Natural killer cell (primary cell): ENCODE measurements at places on chromosomes 7 and 10.

DNA sequence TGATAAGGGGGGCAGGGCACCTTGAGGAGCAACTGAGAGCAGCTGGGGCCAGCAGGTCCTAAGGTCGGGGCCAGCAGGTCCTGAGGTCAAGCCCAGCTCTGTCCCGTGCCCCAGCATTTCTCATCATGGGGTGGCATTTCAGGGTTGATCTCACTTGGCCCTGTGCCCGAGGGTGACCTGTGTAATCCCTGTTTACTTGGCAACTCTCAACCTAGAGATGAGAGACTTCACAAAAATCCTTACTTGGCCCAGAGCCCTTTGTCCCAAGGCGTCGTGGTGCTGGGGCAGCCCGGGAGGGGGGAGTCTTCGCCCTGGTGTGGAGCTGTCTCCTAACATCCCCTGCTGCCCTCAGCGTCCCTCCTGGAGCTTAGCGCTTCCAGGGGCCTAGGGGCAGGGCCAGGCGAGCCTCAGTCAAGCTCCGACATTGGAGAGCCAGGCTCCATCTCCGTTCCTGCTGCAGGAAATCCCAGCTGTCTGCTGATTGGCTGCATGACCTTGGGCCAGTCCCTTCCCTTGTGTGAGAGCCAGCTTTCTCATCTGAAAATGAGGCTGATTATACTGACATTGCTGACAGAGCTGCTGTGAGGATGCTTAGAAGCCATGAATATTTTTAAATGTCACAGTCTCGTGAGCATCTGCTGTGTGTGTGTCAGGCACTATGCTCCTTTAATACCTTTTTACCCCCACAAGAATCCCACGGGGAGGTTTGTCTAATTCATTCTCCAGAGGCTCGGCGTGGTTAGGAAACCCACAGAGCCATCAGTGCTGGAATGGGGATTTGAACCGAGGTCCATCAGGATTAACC is 94.3 kb downstream of the ZMIZ1 start:
- H3K27me3 ChIP-seq, result no peaks in the 10 kb centered on the region
- no peaks in the 10 kb centered on the region for H3K4me1 ChIP-seq
- H3K36me3 ChIP-seq, result peaks cover 2% of the 10 kb centered on the region
- H3K4me3 ChIP-seq, result no peak overlapping the region
- DNase-seq, result no peak

DNA sequence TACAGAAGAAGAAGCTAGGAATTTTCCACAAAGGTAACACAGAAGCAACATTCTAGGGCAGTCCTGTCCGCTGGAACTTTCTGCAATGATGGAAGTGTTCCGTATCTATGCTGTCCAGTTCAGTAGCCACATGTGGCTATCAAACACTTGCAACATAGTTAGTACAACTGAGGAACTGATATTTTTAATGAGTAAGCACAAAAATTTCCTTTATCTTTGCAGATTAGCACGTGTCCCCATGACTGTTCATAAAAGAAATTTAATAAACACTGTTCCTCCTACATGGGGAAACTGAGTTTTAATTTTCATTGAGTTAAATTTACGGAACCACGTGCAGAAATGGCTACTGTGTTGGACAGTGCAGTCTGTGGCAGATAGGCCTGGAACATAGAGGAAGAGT is 336.4 kb upstream of the KMT2E start:
- DNase-seq, result no peak
- no peaks in the 10 kb centered on the region for H3K4me1 ChIP-seq
- H3K4me3 ChIP-seq, result no peak overlapping the region
- no peak overlapping the region for H3K27ac ChIP-seq

DNA sequence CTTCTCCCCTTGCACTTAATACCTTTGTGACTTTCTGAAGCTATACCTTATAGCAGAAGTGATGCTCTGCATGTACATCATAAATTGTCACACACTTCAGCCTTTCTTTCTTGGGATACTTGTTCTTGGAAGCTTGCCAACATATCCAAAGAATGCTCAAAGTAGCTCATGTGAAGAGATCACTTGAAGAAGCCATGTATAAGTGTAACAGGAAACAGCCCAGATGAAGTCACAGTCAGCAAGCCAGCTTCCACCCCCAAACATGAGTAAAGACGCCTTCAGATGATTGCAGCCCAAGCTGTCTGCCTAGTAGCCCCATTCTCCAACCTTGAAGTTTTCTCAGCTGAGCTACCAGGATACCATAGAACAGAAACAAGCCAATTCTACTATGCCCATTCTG is 50.9 kb downstream of the DGKB start:
- H3K4me1 ChIP-seq, result no peaks in the 10 kb centered on the region
- no peak for DNase-seq
- H3K4me3 ChIP-seq, result no peak overlapping the region
- H3K27ac ChIP-seq, result no peak overlapping the region
- H3K36me3 ChIP-seq, result no peaks in the 10 kb centered on the region

GRCh38 chr7:70893971-70894715 is 237.8 kb upstream of the GALNT17 start:
- H3K36me3 ChIP-seq, result no peaks in the 10 kb centered on the region
- no peaks in the 10 kb centered on the region for H3K27me3 ChIP-seq
- no peaks in the 10 kb centered on the region for H3K4me1 ChIP-seq
- no peak overlapping the region for H3K4me3 ChIP-seq

- no peak overlapping the region for H3K27ac ChIP-seq
- H3K4me3 ChIP-seq, result no peak overlapping the region
- no peaks in the 10 kb centered on the region for H3K36me3 ChIP-seq
- no peaks in the 10 kb centered on the region for H3K4me1 ChIP-seq
- no peaks in the 10 kb centered on the region for H3K27me3 ChIP-seq
- no peak for DNase-seq
Measured at GRCh38 chr10:107548301-107548700, 383.8 kb upstream of the SORCS1 start.
